AG09319 (cell line): ENCODE measurements at places on chromosomes 3 and 15.

DNA sequence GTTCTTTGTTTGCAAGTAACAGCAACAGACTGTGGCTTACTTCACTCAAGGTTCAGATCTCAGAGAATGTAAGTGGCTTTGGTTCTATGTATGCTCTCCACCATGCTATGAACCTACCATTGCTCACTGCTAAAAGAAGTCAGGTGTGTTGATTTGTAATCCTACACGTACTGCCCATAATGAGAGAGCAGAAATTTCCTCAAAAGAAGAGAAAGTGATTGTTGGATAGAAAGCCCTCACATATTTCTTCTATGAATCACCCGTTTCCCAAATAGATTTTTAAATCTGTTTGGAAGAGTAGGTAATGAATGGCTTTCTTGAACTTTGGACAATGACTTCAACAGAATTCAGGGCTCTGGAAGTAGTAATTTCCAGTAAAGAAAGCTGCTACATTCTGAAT, 565.4 kb downstream of the ROBO2 start:
- no peak for DNase-seq

DNA sequence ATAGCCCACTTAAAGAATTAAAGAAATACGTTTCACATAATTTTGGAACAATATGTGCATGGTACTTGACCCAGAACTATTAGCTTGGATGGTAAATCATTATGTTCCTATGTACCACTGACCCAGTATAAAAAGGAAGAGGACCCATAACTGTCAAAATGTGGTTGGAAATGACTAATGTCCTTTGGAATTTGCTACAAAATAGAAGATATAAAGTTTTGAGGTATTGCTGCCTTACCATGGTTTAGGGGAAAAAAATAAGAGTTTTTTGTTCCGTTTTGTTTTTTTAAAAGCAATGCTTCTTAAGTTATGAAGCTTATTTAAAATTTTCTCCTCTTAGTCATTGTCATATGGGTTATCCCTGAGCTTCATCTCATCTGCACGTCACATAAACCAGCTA, 15.8 kb upstream of the TFDP2 start:
- DNase-seq, result no peak

DNA sequence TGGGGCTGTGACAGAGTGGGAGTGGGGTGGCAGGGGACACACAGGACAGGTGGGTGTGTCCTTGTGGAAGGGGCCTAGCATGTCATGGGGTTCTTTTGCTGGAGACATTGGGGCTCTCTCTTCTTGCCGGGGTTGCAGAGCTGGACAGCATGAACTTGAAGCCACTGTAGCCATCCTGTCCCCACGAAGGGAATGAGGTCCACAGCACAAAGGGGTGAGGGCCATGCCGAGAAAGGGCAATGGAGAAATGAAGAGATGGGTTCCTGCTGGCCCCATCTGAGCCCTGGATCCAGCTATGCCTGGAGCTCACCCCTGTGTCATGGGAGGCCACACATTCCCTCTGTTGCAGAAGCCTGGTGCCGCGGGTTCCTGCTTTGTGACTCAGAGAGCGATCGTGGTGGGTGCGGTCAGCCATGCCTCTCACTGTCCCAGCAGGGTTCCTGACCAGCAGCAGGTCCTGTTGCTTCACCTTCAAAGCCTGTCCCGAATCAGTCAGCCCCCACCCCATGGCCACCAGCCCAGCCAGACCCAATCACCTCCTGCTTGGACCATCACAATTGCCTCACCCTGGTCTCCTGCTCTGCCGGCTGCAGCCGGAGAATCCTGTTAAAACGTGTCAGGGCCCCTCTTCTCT, 50.0 kb downstream of the DNAJB8 start:
- no peak for DNase-seq

- DNase-seq, result no peak
Measured at GRCh38 chr3:171412054-171412453, 48.2 kb downstream of the TNIK start.

- no peak for DNase-seq
Measured at GRCh38 chr3:28598165-28598564, 249.5 kb upstream of the AZI2 start.

- no peak for DNase-seq
Measured at GRCh38 chr3:73389117-73389813, 235.5 kb downstream of the PDZRN3 start.

DNA sequence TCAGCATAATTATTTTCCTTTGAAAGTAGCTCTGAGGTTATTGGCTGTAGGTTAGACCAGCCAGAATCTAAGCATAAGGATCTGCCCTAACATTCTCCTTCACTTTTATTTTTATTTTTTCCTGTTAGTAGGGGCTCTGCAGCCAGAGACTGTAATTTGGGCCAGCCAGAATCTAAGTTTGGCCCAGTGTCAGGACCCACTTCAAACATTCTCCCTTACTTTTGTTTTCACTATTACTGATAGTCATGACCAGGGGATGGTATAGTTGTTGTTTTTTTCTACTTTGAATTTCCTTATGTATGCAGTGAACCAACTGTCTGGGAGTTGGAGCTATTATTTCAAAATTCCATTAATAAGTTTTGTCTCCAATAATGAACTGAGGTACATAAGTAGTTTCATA, 121.0 kb upstream of the MBNL1 start:
- no peak for DNase-seq
